Activated CD8-positive, alpha-beta memory T cell treated with anti-CD3 and anti-CD28 coated beads for 4 hours (primary cell): ENCODE measurements at places on chromosomes 3 and 15.

DNA sequence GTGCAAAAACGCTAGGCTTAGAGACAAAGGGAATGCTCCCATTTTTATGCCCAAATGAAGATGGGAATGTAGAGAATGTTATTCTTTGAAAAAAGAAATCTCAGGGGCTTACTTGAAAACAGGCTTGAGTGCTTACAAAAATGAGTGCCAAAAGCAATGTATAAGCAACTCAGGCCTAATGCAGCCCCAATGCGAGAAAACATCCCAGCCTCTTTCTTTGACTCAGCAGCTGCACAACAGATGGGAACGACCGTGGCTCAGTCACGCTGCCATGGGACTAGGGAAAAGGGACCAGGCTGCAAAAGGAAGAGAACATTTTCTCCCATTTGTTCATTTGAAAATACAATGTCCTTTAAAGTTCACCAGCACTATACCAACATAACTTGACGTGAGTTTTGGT is 246.4 kb upstream of the LRIG1 start:
- no peak for DNase-seq

DNA sequence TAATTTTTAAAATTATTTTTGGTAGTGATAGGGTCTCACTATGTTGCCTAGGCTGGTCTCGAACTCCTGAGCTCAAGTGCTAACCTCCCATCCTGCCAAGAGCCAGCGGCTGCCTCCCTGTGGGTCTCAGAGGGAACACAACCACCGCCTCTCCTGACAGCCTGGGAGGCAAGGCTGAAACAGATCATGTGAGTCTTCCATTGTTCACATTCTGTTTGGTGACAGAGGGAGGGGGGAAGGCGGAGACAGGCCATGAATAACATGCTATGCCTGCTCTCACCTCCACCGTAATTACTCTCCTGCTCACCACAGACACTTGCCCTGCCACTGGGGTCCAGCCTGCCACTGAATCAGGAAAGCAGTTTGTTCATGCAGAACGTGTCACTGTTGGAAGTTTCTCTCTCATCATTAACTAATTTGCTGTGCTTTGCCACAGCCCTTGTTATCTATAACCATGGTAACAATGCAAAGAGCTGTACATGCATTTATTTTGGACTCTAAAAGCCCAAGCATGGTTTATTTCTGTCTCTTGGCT is 78.4 kb upstream of the RASGRF1 start:
- DNase-seq: no peak

DNA sequence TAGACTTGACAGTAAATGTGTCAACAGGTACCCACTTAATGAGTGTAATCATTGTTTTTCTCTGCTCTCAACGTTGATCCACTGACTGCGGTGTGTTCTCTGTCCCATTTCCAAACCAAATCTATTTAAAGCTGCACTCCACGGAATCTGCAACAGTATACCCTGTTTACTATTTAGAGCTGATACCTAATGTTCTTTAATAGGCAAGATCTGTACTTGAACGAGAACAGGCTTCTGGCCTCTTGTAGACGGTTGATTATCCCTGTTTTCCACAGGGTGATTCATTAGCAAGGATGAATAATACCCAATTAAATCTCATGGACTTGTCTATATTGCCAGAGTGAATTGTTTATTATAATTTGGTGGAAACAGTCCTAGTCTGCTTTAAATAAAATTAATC is 189.9 kb downstream of the LPP start:
- DNase-seq: no peak

- DNase-seq: no peak
Observed at GRCh38 chr3:98512576-98512975, 10.1 kb downstream of the CLDND1 start.

- no peak for DNase-seq
Observed at GRCh38 chr3:153137626-153138025, 24.4 kb upstream of the RAP2B start.

DNA sequence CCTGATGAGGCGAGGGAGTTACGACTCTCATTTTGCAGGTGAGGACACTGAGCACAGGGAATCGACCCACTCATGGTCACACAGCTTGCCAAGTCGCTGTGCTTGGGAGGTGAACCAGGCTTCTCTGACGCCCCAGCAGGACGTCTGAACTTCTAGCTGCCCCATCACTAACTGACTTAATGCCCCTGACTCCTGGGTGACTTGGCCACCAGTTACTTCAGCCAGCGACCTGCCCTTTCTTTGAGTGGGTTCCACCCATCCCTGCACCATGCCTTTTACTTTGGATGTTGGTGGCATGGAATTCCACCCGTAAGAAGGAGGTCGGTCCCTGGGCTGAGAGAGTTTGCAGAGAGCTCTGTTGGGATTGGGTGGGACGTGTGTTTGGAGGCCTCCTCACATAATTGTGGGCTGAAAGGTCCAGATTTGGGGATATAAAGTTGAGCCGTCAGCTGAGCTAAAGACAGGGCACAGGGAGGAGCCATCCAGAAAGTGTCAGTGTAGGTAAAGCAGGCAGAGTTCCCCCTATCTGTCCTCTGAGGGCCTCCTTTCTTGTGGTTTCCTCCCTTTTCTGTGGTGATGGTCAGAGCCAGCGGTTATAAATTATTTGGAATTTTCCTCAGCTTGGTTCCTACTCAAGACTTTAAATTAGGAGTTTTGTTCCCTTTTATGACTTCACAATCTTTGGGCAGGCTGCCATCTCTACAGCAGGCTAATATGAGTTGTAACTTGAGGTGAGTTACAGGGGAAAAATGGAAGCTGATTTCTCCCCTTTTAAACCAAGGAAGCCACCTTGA is 55.0 kb downstream of the FLNB start:
- DNase-seq: no peak

DNA sequence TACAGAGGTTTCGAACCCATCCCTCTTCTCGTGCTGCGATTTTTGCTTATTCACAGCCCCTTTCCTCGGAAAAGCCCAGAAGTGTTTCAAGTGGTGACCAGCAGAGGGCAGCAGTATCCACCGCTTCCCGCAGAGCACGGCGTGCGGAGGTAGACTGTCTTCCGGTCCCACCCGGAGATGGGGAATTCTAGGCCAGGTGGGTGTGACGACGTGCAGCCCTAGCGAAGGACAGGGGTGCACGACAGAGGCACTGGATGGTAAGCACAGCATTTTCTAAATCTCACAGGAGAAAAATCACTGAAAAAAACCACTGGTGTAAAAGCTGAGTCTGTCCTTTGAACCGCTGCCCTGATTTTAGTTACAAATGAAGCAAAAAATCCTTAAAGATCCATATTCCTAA is 7.4 kb upstream of the PSMD6 start:
- peak; percentile 62 for DNase-seq

DNA sequence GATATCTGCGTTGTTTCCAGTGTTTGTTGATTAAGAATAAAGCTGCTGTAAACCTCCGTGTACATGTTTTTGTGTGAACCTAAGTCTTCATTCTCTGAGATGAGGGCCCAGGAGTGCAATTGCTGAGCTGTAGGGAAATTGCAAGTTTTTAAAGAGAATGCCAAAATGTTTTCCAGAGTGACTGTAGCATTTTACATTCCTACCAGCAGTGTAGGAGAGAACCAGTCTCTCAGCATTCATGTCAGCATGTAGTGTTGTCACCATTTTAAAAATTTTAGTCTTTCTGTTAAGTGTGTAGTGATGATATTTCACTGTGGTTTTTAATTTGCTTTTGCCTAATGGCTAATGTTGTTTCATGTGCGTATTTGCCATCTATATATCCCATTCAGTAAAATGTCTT is 3.4 kb upstream of the MGLL start:
- no peak for DNase-seq
